CD8-positive, alpha-beta memory T cell (primary cell): ENCODE measurements at places on chromosomes 5 and 9.

GRCh38 chr5:169646856-169647255 is 9.8 kb downstream of the DOCK2 start:
- no peak for DNase-seq
- H3K36me3 ChIP-seq, result peaks cover 3% of the 10 kb centered on the region
- no peak overlapping the region for H3K27ac ChIP-seq
- no peak overlapping the region for H3K4me3 ChIP-seq
- no peaks in the 10 kb centered on the region for H3K27me3 ChIP-seq

DNA sequence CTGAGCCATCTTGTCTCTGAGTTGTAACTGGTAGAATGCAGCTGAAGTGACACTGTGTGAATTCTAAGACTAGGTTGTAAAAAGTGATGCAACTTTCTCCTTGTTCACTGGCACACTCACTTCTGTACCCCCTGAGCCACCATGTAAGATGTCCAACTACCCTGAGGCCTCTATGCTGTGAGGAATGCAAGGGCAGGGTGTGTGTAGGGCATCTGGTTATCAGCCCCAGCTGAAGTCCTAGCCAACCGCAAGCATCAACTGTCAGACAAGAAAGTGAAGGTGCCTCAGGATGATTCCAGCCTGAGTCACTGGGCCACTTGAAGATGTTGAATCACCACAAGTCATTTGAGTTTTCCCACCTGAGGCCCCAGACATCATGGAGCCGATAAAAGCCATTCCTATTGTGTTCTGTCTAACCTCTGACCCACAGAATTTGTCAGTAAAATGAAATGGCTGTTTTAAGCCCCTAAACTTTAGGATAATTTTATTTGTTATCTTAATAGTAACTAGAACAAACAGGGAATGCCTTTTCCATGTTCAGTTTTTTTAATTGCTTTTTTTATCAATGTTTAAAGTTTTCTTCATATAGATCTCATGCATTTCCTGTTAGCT is 18.7 kb upstream of the RHOBTB3 start:
- H3K27me3 ChIP-seq, result no peaks in the 10 kb centered on the region
- peak overlapping the region; percentile 84 for H3K27ac ChIP-seq
- no peaks in the 10 kb centered on the region for H3K36me3 ChIP-seq
- no peak for DNase-seq

GRCh38 chr9:16371306-16371705 is 499.2 kb downstream of the BNC2 start:
- no peaks in the 10 kb centered on the region for H3K36me3 ChIP-seq
- H3K27ac ChIP-seq, result no peak overlapping the region
- no peaks in the 10 kb centered on the region for H3K4me1 ChIP-seq
- no peak overlapping the region for H3K4me3 ChIP-seq

GRCh38 chr5:39176759-39177630 is 42.4 kb downstream of the FYB1 start:
- no peak for DNase-seq
- peaks cover 16% of the 10 kb centered on the region for H3K36me3 ChIP-seq
- H3K27ac ChIP-seq, result peak overlapping the region; percentile 68
- peaks cover 96% of the 10 kb centered on the region for H3K4me1 ChIP-seq
- peak overlapping the region; percentile 61 for H3K4me3 ChIP-seq

- H3K27me3 ChIP-seq, result no peaks in the 10 kb centered on the region
- H3K4me3 ChIP-seq, result no peak overlapping the region
- no peak overlapping the region for H3K27ac ChIP-seq
Measured at GRCh38 chr5:133032852-133033742, 6.7 kb upstream of the ZCCHC10 start.

DNA sequence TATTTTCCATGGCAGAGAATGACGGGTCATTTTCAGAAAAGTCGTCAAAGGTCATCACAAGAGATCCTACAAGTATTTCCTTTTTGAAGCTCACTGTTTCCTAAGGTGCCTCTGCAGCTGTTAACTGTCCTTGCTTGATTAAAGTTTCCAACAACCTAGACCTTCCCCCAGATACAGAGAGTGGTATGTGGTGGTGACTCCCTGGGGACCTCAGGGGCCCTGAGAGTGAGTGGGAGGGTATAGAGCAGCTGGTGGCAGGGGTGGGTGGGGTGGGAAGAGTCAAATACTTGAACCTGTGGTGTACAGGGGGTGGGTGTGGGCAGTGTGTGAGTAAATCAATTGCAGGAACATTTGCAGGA is 1.6 kb upstream of the CD72 start:
- DNase-seq, result no peak
- H3K4me3 ChIP-seq, result no peak overlapping the region
- peak overlapping the region; percentile 54 for H3K27ac ChIP-seq
- peaks cover 34% of the 10 kb centered on the region for H3K4me1 ChIP-seq

DNA sequence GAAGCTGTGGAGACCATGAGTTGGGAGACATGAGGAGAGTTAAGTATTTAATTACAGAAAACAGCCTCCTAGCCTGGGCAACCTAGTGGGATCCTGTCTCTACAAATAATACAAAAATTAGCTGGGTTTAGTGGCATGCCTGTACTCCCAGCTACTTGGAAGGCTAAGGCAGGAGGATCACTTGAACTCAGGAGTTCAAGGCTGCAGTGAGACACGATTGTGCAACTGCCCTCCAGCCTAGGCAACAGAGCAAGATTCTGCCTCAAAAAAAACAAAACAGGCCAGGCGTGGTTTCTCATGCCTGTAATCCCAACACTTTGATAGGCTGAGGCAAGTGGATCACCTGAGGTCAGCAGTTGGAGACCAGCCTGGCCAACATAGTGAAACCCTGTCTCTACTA is 52.6 kb downstream of the AQP7 start:
- peaks cover 26% of the 10 kb centered on the region for H3K36me3 ChIP-seq
- H3K4me3 ChIP-seq, result no peak overlapping the region
- H3K27ac ChIP-seq, result no peak overlapping the region
- H3K27me3 ChIP-seq, result no peaks in the 10 kb centered on the region
- no peak for DNase-seq

DNA sequence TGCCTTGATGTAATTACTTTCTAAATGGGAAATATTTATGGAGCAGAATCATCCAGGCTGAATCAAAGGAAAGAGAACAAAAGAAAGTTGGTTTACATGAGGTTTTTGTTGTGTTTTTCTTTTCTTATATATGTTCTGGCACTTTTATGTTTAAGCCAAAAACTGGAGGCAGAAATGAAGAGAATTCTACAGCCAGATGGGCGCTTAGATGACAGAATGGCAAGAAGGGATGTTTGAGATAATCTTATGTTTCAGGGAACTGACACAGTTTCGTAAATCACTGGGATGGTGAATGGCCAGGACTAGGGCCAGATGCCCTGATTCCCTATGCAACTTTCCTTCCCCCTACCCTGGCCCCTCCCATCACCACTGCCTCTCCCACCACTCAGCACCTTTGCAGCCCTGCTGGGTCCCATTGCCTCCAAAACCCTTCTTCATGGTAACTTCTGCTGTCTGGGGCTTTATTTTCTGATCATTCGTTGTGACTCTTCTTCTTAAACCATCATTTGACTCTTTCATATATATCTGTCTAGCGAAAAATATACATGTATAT is 111.8 kb downstream of the EFNA5 start:
- no peak for DNase-seq
- H3K36me3 ChIP-seq, result no peaks in the 10 kb centered on the region
- no peaks in the 10 kb centered on the region for H3K4me1 ChIP-seq
- no peaks in the 10 kb centered on the region for H3K27me3 ChIP-seq
- no peak overlapping the region for H3K4me3 ChIP-seq

DNA sequence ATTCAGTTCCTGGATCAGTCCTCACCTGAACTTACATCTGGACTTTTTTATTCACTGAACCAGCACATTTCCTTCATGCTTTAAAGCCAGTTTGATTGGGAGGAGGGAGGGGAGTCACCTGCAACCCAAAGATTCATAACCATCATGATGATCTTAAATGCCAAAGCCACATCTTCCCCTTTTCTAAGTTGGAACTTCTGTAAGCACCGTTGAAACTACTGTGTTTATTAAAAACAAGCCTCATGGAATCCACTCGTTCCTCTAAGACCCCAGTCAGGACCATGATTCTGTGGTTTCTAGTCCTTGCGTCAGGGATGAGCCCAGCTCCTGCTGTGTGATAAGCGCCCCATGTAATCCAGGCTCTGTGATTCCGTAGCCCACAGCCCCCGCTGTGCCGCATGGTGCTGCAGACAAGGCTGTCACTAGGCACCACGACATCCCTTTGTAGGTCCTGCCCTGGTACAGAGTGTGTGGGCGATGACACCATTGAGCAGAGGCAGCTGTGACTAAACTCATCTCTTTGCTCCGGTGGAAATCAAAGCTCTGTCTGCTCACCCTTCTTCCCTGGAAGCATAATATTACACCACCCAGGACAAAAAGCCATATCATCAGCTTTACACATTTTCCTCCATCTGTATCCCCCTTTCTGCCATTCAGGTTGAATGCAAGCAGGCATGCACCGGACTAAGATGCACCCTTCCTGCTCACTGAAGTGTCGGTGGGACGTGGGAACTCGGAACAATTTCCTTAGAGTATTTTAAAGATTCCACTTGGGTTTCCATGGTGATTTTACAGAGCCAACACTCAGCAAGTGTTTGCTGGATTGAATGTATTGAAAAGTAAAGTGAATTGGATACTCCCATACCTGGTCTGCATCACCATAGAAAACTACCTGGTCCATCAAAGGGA is 132.0 kb upstream of the FSTL4 start:
- no peak overlapping the region for H3K4me3 ChIP-seq
- no peak overlapping the region for H3K27ac ChIP-seq
- no peaks in the 10 kb centered on the region for H3K36me3 ChIP-seq
- no peaks in the 10 kb centered on the region for H3K4me1 ChIP-seq
- DNase-seq, result no peak

DNA sequence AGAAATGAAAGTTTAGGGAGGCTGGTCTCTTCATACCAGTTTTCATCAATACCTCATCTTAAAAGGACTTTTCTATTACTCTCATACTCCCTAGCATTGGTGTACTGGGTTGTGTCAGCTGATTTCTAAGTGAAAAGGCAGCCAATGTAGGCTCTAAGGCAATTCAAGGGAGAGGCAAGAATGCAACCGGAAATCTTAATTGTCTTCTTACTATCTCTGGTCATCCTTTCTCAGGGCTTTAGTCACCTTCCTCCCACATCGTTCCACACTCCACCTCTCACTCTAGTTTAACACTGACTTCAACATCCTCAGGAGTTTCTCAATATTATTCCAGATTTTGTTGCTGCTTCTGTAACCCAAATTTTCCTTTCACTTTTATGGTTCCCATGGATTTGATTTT is 281.8 kb upstream of the RFX3 start:
- DNase-seq, result no peak
- H3K27ac ChIP-seq, result no peak overlapping the region
- no peaks in the 10 kb centered on the region for H3K4me1 ChIP-seq
- H3K36me3 ChIP-seq, result no peaks in the 10 kb centered on the region

GRCh38 chr5:29321591-29321990 is 1871.9 kb upstream of the CDH6 start:
- H3K4me1 ChIP-seq, result no peaks in the 10 kb centered on the region
- no peak overlapping the region for H3K27ac ChIP-seq
- no peak for DNase-seq
- H3K4me3 ChIP-seq, result no peak overlapping the region
- no peaks in the 10 kb centered on the region for H3K36me3 ChIP-seq

DNA sequence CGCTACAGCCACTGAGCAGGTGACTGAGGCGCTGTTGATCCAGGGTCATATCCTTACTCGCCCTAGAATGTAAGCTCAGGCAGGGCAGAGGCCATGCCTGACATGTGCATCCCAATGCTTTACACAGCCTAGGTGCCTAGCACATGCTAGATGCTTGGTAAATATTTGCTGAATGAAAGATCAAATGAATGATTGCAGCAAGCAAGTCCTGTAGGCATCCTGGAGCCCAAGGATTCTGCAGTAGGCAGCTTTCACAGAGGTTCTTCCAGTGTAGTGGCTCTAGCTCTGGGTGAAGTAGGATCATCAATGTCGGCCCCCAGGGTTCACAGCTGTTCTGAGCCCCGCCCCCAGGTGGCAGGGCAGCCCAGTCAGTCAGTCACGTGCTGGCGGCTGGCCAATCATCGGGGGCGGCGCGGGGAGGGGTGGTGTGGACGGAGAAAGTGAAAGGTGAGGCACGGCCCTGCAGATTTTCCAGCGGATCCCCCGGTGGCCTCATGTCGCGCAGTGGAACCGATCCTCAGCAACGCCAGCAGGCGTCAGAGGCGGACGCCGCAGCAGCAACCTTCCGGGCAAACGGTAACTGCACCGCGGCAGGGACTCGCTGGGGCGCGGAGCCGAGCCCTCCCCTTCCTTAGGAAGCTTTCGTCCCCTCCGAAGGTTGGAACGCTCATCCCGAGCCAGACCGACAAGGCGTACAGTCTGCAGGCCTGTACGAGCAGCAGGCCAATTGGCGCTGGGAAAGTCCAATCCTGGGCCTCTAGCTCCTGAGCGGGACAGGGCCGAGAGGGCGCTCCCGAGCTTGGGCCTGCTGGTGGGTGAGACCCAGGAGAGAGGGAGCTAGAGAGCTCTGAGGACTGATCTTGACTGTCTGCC is at the start of gene GALT:
GALT (plus strand) TSS at position 465 of the 873 bp plus-strand sequence; CDS start at position 495, 30 bp downstream.
- DNase-seq, result peak; percentile 96
- H3K4me1 ChIP-seq, result peaks cover 30% of the 10 kb centered on the region
- peak within 1 kb of the TSS; percentile 83 for H3K27ac ChIP-seq
- H3K4me3 ChIP-seq, result peak within 1 kb of the TSS; percentile 95

DNA sequence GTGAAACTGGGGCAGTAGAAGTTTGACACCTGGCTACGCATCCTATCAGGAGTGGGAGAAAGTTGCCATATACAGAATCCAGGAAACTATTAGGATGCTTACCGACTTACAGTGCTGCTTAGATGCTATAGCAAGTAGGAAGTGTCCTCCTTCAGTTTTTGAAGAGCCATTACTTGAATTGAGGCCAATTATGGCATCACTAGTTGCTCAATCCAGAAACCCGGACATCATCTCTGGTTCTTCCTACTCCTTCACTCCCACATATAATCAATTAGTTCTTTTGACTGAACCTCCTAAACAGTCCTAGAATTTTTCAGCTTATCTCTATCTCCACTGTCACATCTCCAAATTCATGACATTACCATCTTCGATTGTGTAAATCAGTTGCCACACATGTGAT is 41.8 kb upstream of the UGCG start:
- no peaks in the 10 kb centered on the region for H3K27me3 ChIP-seq
- no peak for DNase-seq
- no peaks in the 10 kb centered on the region for H3K4me1 ChIP-seq
- H3K27ac ChIP-seq, result no peak overlapping the region

GRCh38 chr9:128007566-128008138 is 26.9 kb upstream of the EEIG1 start:
- H3K36me3 ChIP-seq, result no peaks in the 10 kb centered on the region
- H3K4me1 ChIP-seq, result peaks cover 76% of the 10 kb centered on the region
- no peaks in the 10 kb centered on the region for H3K27me3 ChIP-seq
- H3K27ac ChIP-seq, result peak overlapping the region; percentile 53
- H3K4me3 ChIP-seq, result peak overlapping the region; percentile 67
- peak; percentile 96 for DNase-seq

DNA sequence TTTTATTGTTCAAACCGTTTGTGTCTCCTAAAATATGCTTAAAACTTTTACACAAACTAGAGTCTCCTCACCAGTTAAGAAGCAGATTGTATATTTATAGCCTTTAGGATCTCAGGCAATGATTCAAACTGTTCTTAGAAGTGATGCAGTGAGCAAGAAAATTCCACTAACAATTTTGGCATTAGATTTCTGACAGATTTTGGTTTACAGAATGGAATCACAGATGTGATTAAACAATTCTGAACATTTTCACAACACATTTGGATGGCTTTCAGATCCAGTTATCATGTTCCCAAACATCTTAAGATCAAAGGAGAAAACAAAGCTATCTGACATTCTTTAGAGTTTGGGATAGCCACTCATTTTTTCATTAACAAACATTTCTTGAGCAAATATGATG is 181.7 kb upstream of the RIOK2 start:
- H3K27ac ChIP-seq, result no peak overlapping the region
- no peaks in the 10 kb centered on the region for H3K27me3 ChIP-seq
- no peak overlapping the region for H3K4me3 ChIP-seq
- no peaks in the 10 kb centered on the region for H3K36me3 ChIP-seq
- H3K4me1 ChIP-seq, result no peaks in the 10 kb centered on the region
